ENCODE measurements at places on chromosomes 6 and 20. TPM values are rescaled to one million over a fixed set of nuclear protein-coding genes. Genes with fewer than 3 reads are reported as not detected.

DNA sequence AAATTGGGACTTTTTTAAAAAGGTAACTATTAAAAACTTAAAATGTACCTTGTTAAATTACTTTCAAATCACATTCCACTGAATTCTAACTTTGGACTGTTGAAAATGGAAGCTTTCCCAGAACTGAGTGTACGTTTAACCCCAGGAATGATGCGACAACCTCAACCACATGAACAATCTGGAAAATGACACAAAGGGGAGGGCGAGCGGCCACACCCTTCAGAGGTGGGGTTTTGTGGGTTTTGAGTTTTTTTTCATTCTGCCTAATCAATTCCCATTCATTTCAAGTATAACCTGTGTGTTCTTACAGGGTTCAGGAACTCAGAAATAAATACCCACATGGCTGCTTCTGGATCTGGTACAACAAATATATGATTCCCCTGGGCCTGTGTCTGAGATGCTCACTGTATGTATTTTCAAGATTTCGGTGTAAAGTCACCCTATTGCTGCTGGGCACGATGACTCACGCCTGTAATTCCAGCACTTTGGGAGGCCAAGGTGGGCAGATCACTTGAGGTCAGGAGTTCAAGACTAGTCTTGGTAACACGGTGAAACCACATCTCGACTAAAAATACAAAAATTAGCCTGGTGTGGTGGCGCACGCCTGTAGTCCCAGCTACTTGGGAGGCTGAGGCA lies 21.6 kb downstream of the CNKSR3 start:
- H3K4me1 ChIP-seq: no peaks in the 10 kb centered on the region
- H3K27me3 ChIP-seq: no peaks in the 10 kb centered on the region
- no peak for DNase-seq
- no peaks in the 10 kb centered on the region for H3K36me3 ChIP-seq

DNA sequence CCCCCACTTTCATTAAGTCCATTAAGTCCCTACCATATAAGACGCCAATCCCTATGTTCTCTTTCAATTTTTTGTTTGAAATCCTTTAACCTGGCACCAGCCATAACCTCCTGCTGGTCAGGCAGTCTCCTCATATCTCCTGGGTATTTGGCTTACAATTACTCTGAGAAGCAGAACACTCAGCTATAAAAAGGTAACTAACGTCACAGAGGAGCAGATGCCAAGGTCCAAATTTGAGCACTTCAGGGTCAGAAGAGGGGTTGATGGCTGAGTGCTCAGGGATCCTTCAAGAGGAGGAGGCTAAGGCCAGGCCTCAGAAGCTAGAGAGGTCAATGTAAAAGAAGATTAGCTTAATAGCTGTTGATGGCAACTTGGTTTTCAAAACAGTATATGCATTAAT lies 22.3 kb upstream of the RCAN2 start:
- no peaks in the 10 kb centered on the region for H3K36me3 ChIP-seq
- no peaks in the 10 kb centered on the region for H3K4me1 ChIP-seq
- DNase-seq: no peak

The SRSF3 gene
- 323 TPM for total RNA-seq

- no peaks in the 10 kb centered on the region for H3K4me1 ChIP-seq
- no peaks in the 10 kb centered on the region for H3K36me3 ChIP-seq
- DNase-seq: no peak
- H3K27ac ChIP-seq: no peak overlapping the region
- no peaks in the 10 kb centered on the region for H3K27me3 ChIP-seq
Observed at GRCh38 chr6:127367023-127367375, 23.6 kb upstream of the ECHDC1 start.

- peak overlapping the region; percentile 30 for H3K4me3 ChIP-seq
- H3K36me3 ChIP-seq: peaks cover 39% of the 10 kb centered on the region
- DNase-seq: peak; percentile 6
- H3K27ac ChIP-seq: no peak overlapping the region
Observed at GRCh38 chr6:160069050-160069454, 52.6 kb upstream of the SLC22A1 start.

- H3K27me3 ChIP-seq: no peaks in the 10 kb centered on the region
- no peak overlapping the region for H3K4me3 ChIP-seq
- no peaks in the 10 kb centered on the region for H3K36me3 ChIP-seq
- H3K27ac ChIP-seq: no peak overlapping the region
- DNase-seq: no peak
- no peaks in the 10 kb centered on the region for H3K4me1 ChIP-seq
Observed at GRCh38 chr6:10205120-10205519, 209.8 kb downstream of the TFAP2A start.

- H3K27me3 ChIP-seq: no peaks in the 10 kb centered on the region
- no peaks in the 10 kb centered on the region for H3K36me3 ChIP-seq
- no peak overlapping the region for H3K27ac ChIP-seq
- H3K4me1 ChIP-seq: peaks cover 24% of the 10 kb centered on the region
- no peak for DNase-seq
Observed at GRCh38 chr6:106182455-106182854, 96.3 kb downstream of the PRDM1 start.

DNA sequence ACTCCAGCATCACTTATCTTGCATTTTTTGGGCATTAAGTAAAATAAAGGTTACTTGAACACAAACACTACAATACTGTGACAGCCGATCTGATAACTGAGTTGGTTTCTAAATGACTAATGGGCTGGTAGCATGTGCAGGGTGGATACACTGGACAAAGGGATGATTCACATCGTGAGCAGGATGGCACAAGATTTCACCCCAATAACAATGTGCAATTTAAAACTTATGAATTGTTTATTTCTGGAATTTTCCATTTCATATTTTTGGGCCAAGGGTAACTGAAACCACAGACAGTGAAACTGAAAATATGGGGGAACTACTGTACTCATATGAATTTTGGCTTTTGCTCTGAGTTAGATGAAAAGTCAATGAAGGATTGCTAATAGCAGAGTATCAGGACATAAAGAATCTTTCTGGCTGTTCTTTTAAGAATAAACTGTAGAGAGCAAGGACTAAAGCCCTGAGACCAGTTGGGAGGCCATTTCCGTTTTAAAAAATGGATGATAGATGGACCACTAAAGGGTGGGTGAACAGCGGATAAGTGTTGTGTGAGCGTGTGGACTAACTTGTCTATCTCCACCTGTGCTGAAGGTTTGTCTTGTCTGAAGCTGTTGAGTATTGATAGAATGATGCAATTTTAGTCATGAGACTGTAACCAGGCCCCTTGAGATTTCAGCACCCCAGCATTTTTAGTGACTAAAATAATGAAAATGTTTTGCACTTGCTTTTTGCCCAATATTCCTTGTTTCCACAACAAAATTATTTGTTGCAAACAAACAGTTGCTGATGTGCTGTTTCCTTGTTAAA lies 8.2 kb downstream of the SPINT3 start:
- no peak for DNase-seq
- no peaks in the 10 kb centered on the region for H3K4me1 ChIP-seq
- H3K4me3 ChIP-seq: no peak overlapping the region
- no peak overlapping the region for H3K27ac ChIP-seq
- no peaks in the 10 kb centered on the region for H3K36me3 ChIP-seq

GRCh38 chr20:3663858-3664257 lies 659 bp upstream of the GFRA4 start:
- H3K27ac ChIP-seq: no peak overlapping the region
- H3K27me3 ChIP-seq: peaks cover 5% of the 10 kb centered on the region
- no peak overlapping the region for H3K4me3 ChIP-seq
- DNase-seq: no peak
- peaks cover 2% of the 10 kb centered on the region for H3K4me1 ChIP-seq
- H3K36me3 ChIP-seq: no peaks in the 10 kb centered on the region

GRCh38 chr6:16622193-16622592 lies 139.1 kb downstream of the ATXN1 start:
- H3K36me3 ChIP-seq: no peaks in the 10 kb centered on the region
- no peaks in the 10 kb centered on the region for H3K27me3 ChIP-seq
- H3K27ac ChIP-seq: peak overlapping the region; percentile 54
- DNase-seq: no peak
- H3K4me3 ChIP-seq: no peak overlapping the region
- H3K4me1 ChIP-seq: no peaks in the 10 kb centered on the region

The NHSL1 gene
- 0.08 TPM for total RNA-seq

The PAK5 gene
- not detected for total RNA-seq

The F13A1 gene
- 0.32 TPM for total RNA-seq

The TXLNB gene
- 0.92 TPM for total RNA-seq

DNA sequence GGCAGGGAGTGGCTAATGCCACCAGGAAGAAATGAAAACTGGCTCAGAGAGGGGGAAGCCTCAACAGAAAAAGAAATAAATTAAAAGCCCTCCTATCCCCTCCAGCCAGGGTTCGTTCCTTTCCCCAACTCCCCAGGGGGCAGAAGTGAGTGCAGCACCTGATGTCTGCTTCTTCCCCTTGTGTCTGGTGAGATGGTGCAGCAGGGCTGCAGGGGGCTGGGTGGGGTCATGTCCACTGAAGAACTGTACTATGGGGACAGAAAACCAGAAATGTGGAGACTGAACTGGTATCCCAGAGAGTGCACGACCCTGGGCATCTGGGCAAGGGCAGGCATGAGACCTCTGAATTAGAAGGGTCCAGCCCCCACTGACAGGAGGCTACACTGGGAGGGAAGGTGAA lies 4.0 kb downstream of the EGFL8 start:
- peaks cover 3% of the 10 kb centered on the region for H3K36me3 ChIP-seq
- DNase-seq: no peak
- no peaks in the 10 kb centered on the region for H3K27me3 ChIP-seq
- H3K4me3 ChIP-seq: no peak overlapping the region
- no peak overlapping the region for H3K27ac ChIP-seq

DNA sequence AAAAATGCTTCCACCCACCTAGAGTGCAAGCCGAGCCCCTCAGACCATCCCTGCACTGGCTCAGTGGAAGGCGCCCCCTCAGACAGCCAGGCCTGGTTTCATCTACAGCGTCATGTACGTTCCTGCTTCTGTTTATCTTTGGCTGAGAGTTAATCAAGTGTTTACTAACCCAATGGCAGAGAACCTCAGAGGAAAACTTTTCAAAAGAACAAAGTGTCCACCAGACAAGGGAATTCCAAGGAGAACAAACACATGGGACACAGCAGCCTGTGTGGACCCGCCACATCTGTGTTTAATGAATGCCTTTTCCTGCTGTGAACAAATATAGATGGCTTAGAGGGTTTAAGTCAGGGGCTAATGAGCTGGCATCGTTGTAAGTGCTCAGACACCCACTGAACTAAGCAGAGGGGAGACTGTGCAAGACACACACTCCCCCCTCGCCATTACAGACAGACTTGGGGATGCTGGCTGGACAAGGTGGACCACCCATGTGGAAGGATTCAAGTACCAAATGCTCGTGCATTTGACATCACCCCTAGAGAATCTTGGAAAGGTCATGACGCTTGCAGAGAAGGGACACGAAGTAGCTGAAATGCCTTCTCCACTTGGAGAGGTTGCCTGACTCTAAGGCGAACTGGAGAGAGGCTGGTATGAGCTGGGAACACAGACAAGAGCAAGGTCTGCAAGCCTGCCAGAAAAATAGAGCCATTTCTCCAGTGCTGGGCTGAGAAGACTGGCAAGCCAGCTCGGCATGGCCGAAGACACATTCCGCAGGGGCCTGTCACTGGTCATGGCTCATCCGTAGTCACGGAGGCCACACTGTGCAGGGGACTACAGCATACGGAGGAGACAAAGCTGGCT lies 53.5 kb upstream of the NXT1 start:
- no peak for DNase-seq
- no peak overlapping the region for H3K27ac ChIP-seq
- H3K27me3 ChIP-seq: no peaks in the 10 kb centered on the region
- no peak overlapping the region for H3K4me3 ChIP-seq
- H3K4me1 ChIP-seq: no peaks in the 10 kb centered on the region

DNA sequence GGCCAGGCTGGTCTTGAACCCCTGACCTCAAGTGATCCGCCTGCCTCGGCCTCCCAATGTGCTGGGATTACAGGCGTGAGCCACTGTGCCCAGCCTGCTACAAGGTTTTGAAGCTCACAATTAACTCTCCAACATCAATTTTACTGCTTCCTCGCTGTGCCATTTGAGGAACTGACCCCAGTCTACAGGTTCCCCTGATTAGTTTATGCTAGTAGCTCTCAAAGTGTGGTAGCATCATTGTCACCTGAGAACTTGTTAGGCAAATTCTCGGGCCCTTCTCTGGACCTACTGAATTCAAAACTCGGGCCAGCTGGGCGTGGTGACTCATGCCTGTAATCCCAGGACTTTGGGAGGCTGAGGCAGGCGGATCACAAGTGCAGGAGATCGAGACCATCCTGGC lies 49.4 kb downstream of the MCUR1 start:
- H3K4me1 ChIP-seq: peaks cover 13% of the 10 kb centered on the region
- H3K27me3 ChIP-seq: peaks cover 2% of the 10 kb centered on the region
- no peak for DNase-seq
- H3K27ac ChIP-seq: no peak overlapping the region
- H3K4me3 ChIP-seq: no peak overlapping the region
- no peaks in the 10 kb centered on the region for H3K36me3 ChIP-seq

The EYS gene
- total RNA-seq: not detected

DNA sequence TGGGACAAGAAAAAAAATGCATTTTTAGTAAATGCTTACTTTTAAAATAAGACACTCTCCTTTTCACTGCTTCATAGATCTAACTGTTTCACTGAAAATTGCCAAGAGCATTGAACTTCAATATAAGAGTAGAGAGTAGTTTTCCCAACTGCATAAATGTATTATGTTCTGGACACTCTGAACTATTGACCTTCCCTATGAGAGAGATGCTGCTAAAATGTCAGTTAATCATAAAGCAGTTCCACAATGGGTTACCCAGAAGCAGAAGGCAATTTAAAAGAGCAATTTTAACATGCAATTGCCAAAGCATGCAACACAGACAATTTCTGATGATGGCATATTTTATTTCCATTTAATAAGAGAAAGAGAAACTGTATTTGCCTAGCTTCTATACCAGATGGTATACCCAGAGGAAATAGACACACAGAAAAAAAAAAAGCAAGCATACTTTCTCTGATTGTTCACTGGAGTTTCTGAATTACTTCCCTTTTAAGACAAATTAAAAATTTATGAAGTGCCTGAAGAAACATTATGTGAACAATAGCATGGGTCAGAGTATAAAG lies 279.1 kb upstream of the THEMIS start:
- no peak overlapping the region for H3K27ac ChIP-seq
- H3K36me3 ChIP-seq: no peaks in the 10 kb centered on the region
- H3K27me3 ChIP-seq: no peaks in the 10 kb centered on the region
- no peak overlapping the region for H3K4me3 ChIP-seq
- DNase-seq: no peak

The IER3 gene
- total RNA-seq: 11.9 TPM

The PNLDC1 gene
- 0.64 TPM for total RNA-seq

The ARFGEF3 gene
- total RNA-seq: not detected

DNA sequence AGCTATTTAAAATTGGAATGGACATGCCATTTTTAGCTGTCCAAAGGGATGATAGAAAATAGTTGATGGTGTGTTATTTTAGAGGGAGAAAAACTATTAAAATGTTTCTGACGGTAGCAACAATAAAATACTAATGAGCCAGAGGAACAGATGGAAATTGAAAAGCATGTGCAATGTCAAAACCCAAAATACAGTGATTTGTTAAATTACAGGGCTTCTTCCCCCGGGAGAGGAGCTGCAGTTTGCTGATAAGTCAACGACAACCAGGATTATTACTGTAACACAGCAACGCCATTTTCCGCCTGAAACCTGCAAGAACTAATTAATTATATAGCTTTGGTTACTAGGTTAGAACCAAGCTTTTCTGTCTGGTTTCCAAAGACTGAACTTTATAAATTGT lies 179.6 kb upstream of the SPTLC3 start:
- H3K4me3 ChIP-seq: no peak overlapping the region
- H3K36me3 ChIP-seq: no peaks in the 10 kb centered on the region
- DNase-seq: no peak
- H3K4me1 ChIP-seq: no peaks in the 10 kb centered on the region

The TNF gene
- 25.0 TPM for total RNA-seq
